ENCODE measurements at places on chromosomes 13 and 19.

GRCh38 chr19:18490728-18491127, 31.1 kb downstream of the ELL start:
- DNase-seq, result no peak

DNA sequence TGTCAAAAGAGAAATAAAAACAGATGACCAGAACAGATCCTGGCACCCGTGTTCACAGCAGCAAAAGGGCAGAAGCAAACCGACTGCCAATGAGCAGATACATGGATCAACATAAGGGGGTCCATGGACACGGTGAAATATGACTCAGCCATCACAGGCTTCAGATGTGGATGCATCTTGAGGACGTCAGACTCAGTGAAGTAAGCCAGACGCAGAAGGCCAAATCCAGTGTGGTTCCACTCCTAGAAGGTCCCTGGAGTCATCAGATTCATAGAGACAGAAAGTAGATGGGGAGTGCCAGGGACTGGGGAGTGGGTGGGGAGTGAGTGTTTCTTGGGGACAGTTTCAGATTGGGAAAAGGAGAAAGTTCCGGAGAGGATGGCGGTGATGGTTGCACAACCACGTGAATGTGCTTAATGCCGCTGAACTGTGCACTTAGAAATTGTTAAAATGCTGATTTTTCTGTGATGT, 28.8 kb upstream of the SEMA6B start:
- no peak for DNase-seq

GRCh38 chr13:112752711-112753541, 63.1 kb downstream of the ATP11A start:
- DNase-seq, result no peak

DNA sequence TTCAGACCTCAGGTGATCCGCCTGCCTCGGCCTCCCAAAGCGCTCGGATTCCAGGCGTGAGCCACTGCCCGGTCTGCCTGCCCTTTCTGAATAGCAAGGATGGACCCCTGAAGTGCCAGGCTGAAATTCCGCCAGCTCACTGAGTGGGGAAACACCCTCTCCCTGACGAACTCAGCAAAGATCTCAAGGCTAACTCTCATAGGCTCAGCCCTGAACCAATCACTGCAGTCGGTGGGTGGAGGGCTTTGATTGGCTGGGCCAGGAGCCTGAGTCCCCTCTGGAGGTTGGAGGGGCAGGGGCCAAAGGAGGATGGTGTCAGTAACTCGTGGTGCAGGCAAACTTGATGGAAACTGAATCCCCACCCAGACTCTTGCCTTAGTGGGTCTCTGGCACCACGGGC, 11.2 kb upstream of the COMP start:
- DNase-seq, result no peak

- no peak for DNase-seq
Measured at GRCh38 chr19:44820648-44821609, 12.0 kb downstream of the BCAM start.

DNA sequence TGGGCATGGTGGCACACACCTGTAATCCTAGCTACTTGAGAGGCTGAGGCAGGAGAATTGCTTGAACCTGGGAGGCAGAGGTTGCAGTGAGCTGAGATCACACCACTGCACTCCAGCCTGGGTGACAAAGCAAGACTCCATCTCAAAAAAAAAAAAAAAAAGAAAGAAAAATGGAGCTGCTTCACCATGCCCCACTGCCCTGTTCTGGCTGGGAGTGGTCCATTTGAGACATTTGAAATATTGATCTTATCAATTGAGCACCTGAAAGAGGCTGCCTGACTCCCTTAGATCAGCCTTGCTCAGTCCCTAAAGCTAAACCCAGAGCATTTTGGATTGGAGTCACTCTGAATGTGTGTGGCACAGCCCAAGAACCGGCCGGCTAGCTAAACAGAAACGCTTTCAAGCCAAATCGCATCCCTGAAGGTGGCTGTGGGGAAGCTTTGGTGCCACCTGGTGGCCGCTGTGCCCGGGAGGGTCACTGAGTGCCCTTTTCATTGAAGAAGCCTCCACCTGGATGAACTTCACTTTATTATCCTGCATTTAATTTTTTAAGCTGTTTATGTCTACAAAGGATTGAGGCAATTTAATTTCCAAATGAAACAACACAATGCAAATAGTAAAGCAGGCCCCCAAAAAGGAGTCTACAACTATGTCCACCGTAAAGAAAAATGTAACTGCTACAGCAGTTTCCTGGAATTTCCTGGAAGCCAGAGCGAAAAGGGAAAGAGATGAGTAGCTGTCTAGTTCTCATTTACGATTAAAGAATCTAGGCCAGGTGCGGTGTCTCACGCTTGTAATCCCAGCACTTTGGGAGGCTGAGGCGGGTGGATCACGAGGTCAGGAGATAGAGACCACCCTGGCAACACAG, 53.1 kb upstream of the SERPINE3 start:
- peak; percentile 7 for DNase-seq

- DNase-seq, result no peak
Measured at GRCh38 chr19:41578886-41579285, 2.9 kb downstream of the CEACAM21 start.

- DNase-seq, result no peak
Measured at GRCh38 chr13:26718146-26718545, 42.4 kb downstream of the GPR12 start.

DNA sequence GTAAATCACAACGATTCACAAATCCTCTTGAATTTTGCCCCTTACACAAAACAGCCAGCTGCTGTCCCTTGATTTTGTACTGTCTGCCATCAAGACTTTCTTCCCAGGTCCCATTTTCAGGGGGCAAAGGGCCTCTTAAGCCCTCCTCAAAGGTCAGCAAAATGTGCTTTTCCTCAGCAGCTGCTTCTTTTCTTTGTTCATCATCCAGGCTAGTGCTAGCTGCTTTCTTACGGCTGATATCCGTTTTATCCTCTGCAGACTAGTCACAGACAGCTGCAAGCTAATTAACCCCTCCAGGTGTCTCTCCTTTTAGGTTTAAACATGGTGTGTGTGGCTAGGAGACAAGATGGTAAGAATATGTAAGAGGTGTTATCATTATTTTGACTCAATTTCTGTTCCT, 90.9 kb downstream of the NALCN start:
- no peak for DNase-seq

GRCh38 chr19:49520705-49521319, 7.0 kb upstream of the RCN3 start:
- no peak for DNase-seq

- DNase-seq, result no peak
Measured at GRCh38 chr13:100658363-100658762, 16.2 kb downstream of the TMTC4 start.

- DNase-seq, result no peak
Measured at GRCh38 chr13:108932196-108932595, 302.8 kb downstream of the MYO16 start.

DNA sequence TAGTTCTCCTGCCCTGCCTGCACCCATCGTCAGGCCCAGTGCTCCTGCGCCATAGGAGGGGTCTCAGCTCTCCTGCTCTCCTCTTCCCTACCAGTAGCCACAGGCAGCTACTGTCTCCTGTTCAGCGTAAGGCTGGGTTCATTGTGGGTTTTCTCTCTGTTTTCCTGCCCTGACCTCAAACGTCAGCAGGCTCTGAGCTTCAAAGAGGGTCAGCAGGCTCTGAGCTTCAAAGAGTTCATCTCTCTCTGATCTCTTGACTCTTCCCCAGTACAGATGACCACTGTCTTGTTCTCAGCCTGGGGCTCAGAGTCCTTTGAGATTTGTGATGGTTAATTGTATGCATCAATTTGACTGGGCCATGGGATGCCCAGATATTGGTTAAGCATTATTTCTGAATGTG, 4.6 kb upstream of the CPB2 start:
- DNase-seq, result no peak

DNA sequence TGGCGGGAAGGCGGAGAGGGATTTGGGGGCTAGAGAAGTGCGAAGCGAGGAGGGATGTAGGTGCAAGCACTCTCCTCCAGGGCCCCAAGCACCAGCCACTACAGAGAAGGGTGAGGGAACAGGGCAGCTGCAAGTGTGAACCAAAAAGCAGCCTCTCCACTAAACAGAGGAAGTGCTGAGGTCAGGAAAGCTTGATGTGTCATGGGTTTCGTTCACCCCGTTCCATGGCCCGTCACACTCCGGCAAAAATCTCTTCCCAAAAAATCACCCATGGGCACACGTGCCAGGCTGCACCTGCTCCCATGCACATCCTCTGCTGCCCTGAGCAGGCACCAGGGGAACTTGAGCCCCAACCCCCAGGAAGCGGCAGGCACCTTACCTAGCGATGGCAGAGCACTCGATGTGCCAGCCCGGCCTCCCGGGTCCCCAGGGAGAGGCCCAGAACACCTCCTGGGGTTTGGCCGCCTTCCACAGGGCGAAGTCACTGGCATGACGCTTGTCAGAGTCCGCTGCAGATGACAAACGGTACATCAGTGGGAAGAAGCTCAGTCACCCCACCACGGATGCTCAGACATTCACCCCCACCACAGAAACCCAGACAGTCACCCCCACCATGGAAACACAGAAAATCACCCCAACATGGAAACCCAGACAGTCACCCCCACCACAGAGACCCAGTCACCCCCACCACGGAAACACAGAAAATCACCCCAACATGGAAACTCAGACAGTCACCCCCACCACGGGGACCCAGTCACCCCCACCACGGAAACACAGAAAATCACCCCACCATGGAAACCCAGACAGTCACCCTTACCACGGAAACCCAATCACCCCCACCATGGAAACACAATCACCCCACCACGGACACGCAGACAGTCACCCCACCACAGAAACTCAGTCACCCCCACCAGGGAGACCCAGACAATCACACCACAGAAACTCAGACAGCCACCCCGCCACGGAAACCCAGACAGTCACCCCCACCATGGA, 29.0 kb downstream of the CARS2 start:
- no peak for DNase-seq

DNA sequence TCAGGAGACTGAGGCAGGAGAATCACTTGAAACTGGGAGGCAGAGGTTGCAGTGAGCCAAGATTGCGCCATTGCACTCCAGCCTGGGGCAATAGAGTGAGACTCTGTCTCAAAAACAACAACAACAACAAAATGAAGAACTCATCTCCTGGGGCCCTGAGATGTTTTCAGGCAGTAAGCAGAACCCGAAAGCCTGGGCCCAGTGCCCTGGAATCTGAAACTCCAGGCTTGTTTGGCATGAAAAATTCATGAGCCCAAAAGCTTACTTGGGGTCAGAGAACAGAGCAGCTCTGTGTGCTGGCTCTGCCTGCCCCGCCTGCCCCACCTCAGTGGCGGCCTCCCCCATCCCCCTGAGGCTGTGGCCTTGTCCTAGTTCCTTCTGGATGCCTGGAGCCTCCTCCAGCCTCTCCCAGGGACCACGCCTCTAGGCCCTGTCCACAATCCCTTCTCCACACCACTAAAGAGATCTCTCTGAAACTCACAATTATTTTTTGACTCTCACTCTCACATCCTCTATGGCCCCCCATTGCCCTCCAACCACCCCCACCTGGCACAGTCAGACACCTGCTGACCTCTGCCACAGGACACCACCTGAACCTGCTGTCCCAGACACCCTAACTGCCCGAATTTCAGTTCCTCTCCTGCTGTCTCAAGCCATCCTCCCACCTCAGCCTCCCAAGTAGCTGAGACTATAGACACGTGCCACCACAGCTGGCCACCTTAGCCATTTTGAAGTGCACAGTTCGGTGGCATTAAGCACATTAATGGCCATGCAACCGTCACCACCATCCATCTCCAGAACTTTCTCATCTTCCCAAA, 6.9 kb upstream of the AP1M2 start:
- DNase-seq, result no peak

DNA sequence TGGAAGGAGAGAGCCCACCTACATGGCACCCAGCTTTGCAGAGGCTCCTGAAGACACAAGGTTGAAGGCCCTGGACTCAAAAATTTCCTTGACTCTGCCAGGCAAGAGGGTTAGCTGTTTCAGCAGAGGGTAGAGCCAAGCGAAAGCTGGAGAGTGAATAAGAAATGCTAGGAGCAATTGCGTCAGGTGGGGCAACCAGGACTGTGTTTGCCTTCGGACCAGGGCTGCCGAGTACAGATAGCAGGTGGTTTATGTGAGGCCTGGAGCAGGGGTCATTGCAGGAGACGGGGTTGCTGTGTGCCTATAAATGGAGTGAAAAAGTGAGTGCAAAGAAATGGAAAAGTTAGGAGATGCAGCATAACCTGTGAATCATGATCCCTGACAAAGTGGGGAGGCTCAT, 59.1 kb downstream of the IRS2 start:
- no peak for DNase-seq

DNA sequence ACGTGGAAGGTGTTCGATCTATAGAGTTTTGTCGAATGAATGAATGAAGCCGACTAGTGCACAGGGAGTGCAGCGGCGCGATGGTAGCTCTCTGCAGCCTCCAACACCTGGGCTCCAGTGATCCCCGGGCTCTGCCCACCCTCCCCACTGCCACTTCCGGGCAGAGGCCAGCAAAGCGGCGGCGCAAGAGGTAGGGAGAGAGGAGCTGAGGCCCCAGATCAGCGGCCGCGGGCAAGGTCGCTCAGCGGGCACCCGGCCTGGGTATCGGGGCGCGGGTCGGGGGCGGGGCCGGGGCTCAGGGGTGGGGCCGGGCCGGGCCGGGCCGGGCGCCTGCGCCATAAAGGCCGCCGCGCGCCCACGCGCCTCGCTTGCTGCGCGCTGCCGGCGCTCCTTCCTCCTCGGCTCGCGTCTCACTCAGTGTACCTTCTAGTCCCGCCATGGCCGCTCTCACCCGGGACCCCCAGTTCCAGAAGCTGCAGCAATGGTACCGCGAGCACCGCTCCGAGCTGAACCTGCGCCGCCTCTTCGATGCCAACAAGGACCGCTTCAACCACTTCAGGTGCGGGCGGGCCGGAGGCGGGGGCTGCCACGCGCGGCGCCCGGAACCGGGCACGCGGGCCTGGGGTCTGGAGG, at the start of gene GPI:
Gene GPI, plus strand, starts transcription at position 367 of the 633 bp plus-strand sequence. Its CDS starts 71 bp downstream, at position 438.
- no peak for DNase-seq

DNA sequence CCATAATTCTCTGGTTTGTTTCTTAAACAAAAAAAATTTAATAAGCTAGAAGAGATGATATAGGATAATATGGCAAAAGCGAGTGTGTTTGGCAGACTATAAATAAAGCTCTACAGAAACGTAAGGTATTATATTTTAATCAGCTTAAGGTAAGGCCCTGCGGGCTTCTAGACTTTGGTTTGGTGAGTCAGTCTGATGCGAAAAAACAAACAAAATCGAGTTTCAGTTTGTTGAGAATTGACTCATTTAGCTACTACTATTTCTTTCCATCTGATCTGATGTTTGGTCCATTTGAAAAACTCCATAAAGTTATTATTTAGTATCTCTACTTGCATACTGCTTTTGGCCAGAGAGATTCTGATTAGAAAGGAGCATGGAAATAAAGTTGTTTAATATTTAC, 138.0 kb downstream of the MIPEP start:
- no peak for DNase-seq

Measured in activated CD8-positive, alpha-beta memory T cell treated with anti-CD3 and anti-CD28 coated beads for 1 hour (primary cell).